Brain microvascular endothelial cell (primary cell): ENCODE measurements at places on chromosomes 12 and 14.
A peak's percentile ranks its signal among the peaks of the same experiment; 100 is the strongest.

GRCh38 chr12:131721548-131721947, 10.7 kb downstream of the SFSWAP start:
- DNase-seq = no peak

DNA sequence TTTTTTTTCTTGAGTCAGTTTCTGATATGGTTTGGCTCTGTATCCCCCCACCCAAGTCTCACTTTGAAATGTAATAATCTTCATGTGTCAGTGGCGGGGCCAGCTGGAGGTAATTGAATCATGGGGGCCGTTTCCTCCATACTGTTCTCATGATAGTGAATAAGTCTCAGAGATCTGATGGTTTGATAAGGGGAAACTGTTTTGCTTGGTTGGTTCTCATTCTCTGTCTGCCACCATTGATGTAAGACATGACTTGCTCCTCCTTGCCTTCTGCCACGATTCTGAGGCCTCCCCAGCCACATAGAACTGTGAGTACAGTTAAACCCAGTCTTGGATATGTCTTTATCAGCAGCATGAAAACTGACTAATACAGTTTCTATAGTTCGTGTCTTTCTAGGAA, 42.9 kb downstream of the WNK1 start:
- no peak for DNase-seq

GRCh38 chr12:116400636-116401372, 123.3 kb upstream of the MED13L start:
- DNase-seq = no peak

GRCh38 chr14:71403656-71404055, 496.4 kb downstream of the PCNX1 start:
- DNase-seq = peak; percentile 19
